T-helper 17 cell (primary cell): ENCODE measurements at places on chromosomes 12 and 14.

- DNase-seq, result no peak
Measured at GRCh38 chr12:100564090-100564489, 9.4 kb upstream of the GAS2L3 start.

DNA sequence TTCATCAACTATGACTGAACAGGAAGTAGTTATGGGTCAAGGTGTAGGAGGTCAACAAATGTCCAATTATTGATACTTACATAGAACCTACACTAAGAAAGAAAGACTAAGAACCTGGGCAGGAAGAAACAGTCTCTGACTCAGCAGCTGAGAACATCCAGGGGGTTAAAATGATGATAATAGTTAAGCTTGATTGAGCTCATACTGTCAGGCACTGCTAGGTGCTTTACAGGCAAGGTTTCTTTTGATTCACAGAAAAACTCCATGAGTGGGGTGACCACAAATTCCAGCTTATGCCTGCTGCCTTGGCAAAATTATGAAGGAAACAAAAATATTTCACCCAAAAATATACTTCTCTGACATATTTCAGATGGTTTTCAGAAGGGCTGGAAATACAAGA, 75.0 kb downstream of the ACADS start:
- no peak for DNase-seq

- no peak for DNase-seq
Measured at GRCh38 chr12:51240971-51241370, 2.3 kb downstream of the DAZAP2 start.

- DNase-seq, result no peak
Measured at GRCh38 chr12:83866477-83866876, 1046.1 kb downstream of the SLC6A15 start.

DNA sequence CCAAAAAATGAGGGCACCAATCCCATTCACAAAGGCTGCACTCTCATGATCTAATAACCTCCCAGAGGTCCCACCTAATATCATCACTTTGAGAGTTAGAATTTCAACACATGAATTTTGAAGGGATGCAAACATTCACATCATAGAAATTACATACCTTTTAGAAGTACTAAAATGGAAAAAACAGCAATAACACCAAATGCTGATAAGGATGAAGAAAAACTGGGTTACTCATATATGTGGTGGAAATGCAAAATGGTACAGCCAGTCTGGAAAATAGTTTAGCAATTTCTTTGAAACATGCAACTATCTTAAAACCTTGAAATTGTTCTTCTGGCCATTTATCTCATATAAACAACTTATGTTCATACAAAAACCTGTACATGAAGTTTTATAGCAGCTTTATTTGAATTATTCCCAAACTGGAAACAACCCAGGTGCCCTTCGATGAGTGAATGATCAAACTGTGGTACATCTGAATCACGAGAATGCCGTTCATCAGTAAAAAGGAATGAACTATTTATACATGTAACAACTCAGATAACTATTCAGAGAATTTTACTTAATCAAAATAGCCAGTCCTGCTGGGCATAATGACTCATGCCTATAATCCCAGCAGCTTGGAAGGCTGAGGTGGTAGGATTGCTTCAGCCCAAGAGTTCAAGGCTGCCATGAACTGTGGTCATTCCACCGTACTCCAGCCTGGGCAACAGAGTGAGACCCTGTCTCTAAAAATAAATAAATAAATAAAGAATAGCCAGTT, 109.4 kb upstream of the SSTR1 start:
- no peak for DNase-seq

- DNase-seq, result no peak
Measured at GRCh38 chr12:646442-647384, 16.5 kb downstream of the NINJ2 start.

DNA sequence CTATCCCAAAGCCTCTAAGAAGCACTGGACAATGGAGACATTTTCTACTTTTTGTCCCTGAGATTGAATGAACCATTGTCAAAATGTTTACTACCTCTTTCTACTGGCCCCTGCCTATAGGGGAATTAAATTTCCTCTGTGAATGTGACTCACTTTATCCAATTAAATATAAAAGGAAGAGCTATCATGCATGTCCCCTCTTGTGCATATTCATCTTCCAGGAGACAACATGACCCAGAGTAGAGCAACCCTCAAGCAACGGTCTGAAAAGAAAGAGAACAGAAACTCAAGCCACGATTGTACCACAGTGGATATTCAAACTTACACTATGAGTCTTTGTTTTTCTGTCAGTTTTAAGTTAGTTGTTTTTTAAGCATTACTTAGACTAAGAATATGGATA, 938.4 kb upstream of the ATXN7L3B start:
- no peak for DNase-seq

- no peak for DNase-seq
Measured at GRCh38 chr14:60736494-60736893, 1.9 kb downstream of the MNAT1 start.

GRCh38 chr14:101491841-101492240, 69.5 kb upstream of the DIO3 start:
- no peak for DNase-seq

GRCh38 chr14:50657753-50658152, 10.4 kb downstream of the SAV1 start:
- DNase-seq, result no peak

DNA sequence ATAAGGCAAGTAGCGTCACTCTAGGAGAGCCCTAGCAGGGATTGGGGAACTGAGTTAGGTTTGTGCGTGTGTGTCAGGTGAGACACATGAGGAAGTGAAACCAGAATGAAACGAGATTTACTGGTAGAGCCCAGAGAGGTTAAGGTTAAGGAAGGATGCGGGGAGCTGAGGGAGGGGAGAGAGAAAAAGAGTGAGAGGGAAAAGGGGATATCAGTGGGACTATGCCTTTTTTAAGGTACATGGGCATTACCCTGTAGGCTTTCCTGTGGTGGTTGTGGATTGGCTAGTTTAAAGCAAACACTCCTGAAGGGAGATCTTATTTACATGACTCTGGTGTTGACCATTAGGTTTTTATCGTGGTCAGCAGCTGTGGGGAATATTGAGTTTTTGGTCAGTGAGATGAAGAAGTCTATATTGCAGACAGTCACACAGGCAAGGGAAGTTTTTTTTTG, 13.9 kb downstream of the ZDHHC17 start:
- DNase-seq, result no peak

DNA sequence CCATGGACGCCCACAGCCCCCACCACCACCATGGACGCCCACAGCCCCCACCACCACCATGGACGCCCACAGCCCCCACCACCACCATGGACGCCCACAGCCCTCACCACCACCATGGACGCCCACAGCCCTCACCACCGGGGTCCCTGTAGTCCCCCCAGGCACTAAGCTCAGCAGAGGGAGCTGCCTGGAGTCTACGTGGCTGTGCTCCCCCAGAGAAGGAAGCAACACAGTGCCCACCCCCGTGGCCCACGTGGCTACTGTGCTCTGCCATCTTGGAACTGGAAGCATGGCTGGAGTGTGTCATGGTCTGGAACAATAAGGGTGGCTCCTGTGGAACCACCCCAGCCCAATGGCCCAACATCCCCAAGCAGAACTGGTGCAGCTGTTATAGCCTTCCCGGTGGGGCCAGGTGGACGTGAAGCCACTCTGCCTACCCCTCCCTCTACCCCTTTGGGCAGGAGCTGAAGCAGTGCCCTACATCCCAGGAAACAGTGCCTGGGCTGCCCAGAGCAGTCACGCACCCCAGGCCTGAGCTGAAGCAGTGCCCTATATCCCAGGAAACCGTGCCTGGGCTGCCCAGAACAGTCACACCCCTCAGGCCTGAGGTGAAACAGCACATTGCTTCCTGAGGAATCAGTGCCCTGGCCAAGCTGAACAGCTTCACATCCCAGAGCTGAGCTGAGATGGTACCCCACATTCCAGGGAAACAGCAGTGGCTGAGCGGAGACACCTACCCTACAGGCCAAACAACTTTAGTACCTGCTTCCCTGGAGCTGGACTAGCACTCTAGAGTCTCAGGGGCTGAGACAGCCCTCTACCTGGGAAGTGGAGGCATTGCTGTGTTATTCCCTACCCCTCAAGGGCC, 9.0 kb upstream of the SFSWAP start:
- DNase-seq, result no peak

DNA sequence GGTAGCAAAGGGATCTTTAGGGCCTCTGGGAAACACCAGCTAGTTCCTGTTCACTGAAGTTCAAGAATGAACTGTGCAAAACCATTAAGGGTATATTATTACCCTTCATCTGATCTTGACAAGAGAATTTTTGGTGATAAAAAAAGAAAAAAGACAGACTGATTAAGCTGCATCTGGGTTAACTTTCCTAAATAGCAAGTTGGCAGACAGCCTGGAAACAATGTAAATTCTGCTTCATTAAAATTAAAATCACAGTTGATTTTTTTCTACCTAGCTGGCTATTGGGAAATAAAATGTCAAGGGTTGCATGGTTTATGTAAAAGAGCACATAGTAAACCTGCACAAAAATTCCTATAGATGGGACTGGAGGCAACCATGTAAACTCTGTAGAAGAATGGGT, 126.6 kb upstream of the PRKD1 start:
- no peak for DNase-seq

DNA sequence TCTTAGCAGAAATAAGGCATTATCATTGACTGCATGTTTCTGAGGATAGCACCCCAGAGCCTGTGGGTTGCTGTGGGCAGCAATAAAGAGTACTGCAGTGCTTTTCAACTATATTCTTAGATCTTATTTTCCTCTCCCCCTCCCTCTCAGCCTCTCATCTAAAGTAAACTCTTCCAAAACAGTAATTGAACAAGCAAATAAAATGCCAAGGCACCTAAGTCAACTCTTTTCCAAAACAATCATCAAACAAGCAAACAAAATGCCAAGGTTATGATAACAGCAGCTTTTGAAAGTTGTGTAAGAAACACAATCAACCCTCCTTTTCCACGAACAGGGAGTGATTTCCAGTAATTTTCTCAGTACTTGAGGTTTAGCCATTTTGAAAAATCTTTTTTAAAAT, 1542.6 kb downstream of the AACS start:
- no peak for DNase-seq

DNA sequence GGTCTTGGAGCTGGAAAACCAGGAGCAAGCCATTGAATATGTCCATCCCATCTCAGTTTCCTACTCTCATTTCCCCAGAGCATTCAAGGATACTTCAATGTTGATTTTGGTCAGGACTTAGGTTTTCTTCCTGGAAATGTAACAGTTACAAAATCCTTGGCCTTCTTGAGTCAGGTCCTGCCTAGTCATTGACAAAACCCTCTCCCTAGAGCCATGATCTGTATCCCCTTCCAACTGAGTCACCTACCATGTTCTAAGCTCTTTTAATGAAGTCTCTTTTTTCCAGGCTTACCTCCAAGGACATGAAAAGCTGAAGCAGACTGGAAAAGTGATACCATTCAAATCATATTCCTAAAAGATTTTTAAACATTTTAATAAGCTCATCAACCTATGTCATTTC, 549.2 kb downstream of the GALC start:
- DNase-seq, result no peak
